ENCODE measurements at places on chromosomes 6 and 20. TPM values are rescaled to one million over a fixed set of nuclear protein-coding genes. Genes with fewer than 3 reads are reported as not detected.

SLC22A2 gene
- polyA plus RNA-seq = not detected

ESR1 gene
- 1.5 TPM for polyA plus RNA-seq

C6orf58 gene
- not detected for polyA plus RNA-seq

CNKSR3 gene
- polyA plus RNA-seq = not detected

IP6K3 gene
- not detected for polyA plus RNA-seq

PPP1R14C gene
- polyA plus RNA-seq = not detected

PROCR gene
- polyA plus RNA-seq = not detected

CDH22 gene
- polyA plus RNA-seq = not detected

TRIM15 gene
- not detected for polyA plus RNA-seq

TFAP2A gene
- polyA plus RNA-seq = not detected

HDGFL1 gene
- not detected for polyA plus RNA-seq

KIAA0408 gene
- polyA plus RNA-seq = 0.76 TPM

RNF182 gene
- not detected for polyA plus RNA-seq

HLA-DRB1 gene
- 1,928 TPM for polyA plus RNA-seq

IL17F gene
- not detected for polyA plus RNA-seq

GNAS-AS1 gene
- not detected for polyA plus RNA-seq

LST1 gene
- 20.5 TPM for polyA plus RNA-seq

KIF25 gene
- polyA plus RNA-seq = not detected

CTCFL gene
- polyA plus RNA-seq = not detected

MOXD1 gene
- 9.0 TPM for polyA plus RNA-seq

RBM24 gene
- not detected for polyA plus RNA-seq

DDO gene
- polyA plus RNA-seq = not detected

SNAI1 gene
- 0.63 TPM for polyA plus RNA-seq

MCCD1 gene
- not detected for polyA plus RNA-seq

LHFPL5 gene
- polyA plus RNA-seq = not detected

CRISP2 gene
- polyA plus RNA-seq = not detected

ISM1 gene
- 0.13 TPM for polyA plus RNA-seq
